KG1 (cell line): ENCODE measurements at places on chromosomes 5 and 9.

DNA sequence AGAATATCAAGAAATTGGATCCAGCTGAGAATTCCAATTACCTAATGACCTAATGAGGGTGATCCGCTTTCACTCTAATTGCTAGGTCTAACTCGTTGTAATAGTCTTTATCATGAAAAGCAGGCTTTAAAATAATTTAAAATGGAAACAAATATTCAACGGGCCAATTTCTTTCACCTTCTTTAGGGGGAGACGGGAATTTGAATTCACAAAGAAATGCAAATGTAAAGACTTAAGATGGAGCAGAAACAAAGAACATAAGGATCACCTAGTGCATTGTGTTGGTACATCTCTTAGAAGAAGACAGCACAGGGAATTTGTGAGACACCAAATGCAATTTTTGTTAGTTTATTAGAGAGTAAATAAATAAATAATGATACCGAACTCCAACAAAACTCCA, 1.5 kb upstream of the KCNN2 start:
- no peak for DNase-seq

GRCh38 chr5:178490935-178491652, 99.1 kb downstream of the COL23A1 start:
- DNase-seq = no peak

GRCh38 chr9:112860451-112860850, 30.2 kb downstream of the SLC46A2 start:
- DNase-seq = no peak

GRCh38 chr9:96020792-96021550, 145.5 kb downstream of the ERCC6L2 start:
- no peak for DNase-seq

GRCh38 chr5:138596105-138596881, 21.1 kb upstream of the HSPA9 start:
- no peak for DNase-seq

GRCh38 chr9:479304-479970, 264.8 kb downstream of the DOCK8 start:
- DNase-seq = no peak

GRCh38 chr9:69621730-69622460, 50.3 kb downstream of the APBA1 start:
- no peak for DNase-seq

- no peak for DNase-seq
Observed at GRCh38 chr5:77851176-77852067, 75.3 kb upstream of the TBCA start.
